ENCODE measurements at places on chromosomes 7 and 10.

GRCh38 chr10:71995887-71996575 lies 31.8 kb downstream of the CHST3 start:
- DNase-seq, result no peak

DNA sequence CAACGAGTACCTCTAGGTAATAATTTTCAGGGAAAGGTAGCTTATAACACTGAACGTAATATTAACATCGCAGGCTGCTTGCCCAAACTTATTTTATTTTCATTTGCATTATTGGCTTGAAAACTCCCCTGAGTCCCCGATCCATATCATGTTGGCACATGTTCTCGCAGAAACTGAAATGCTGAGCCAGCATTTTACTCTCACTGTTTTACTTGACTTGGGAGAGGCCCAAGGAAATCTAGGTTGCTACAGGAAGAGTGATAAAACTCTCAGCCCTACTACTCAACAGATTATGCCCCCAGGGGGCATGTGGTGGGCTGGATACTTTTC lies 183.5 kb upstream of the HABP2 start:
- no peak for DNase-seq

GRCh38 chr7:36287371-36288241 lies 102.1 kb upstream of the ANLN start:
- no peak for DNase-seq

DNA sequence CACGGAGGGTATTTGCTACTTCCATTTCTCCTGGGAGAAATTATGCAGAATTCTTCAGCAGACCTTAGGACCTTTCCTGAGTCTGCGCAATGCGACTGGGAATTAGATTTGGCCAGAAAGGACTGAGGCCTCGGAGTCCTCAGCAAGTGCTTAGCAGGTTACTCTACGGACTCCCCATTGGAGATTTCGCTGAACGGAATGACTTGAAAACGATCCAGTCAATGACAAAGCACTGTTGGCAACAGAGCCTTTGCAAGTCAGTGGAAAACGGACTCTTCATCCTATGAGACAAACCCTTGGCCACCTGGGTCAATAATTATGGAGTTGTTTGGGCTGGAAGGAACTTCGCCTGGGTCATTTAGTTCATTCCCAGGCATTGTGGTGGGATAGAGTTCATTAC lies 107.4 kb downstream of the FAM204A start:
- DNase-seq, result no peak

GRCh38 chr7:146414373-146414772 lies 297.8 kb downstream of the CNTNAP2 start:
- no peak for DNase-seq
